CD4-positive, alpha-beta memory T cell (primary cell): ENCODE measurements at places on chromosomes 3 and 15.

DNA sequence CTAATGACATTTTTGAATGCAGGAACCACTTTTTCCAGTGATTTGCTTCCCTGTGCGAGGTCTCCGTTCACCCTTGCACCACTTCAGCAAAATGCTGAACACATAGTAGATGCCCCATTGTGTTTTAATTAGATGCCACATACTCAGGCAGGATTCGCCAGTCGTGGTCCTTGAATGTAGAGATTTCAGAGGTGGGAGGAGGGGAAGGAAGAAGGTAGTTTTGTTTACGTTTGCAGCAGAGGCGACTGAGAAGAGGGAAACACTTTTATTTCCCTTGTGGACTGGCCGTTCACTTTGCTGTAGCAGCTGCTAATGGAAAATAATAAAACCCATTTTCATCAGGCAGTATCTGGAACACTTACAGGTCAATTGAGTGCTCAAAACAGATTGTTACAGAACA is 262.8 kb upstream of the TBL1XR1 start:
- no peak overlapping the region for H3K27ac ChIP-seq
- H3K27me3 ChIP-seq: no peaks in the 10 kb centered on the region
- DNase-seq: no peak

GRCh38 chr3:102059145-102059943 is 210.0 kb downstream of the NFKBIZ start:
- no peak for DNase-seq
- H3K27ac ChIP-seq: no peak overlapping the region

DNA sequence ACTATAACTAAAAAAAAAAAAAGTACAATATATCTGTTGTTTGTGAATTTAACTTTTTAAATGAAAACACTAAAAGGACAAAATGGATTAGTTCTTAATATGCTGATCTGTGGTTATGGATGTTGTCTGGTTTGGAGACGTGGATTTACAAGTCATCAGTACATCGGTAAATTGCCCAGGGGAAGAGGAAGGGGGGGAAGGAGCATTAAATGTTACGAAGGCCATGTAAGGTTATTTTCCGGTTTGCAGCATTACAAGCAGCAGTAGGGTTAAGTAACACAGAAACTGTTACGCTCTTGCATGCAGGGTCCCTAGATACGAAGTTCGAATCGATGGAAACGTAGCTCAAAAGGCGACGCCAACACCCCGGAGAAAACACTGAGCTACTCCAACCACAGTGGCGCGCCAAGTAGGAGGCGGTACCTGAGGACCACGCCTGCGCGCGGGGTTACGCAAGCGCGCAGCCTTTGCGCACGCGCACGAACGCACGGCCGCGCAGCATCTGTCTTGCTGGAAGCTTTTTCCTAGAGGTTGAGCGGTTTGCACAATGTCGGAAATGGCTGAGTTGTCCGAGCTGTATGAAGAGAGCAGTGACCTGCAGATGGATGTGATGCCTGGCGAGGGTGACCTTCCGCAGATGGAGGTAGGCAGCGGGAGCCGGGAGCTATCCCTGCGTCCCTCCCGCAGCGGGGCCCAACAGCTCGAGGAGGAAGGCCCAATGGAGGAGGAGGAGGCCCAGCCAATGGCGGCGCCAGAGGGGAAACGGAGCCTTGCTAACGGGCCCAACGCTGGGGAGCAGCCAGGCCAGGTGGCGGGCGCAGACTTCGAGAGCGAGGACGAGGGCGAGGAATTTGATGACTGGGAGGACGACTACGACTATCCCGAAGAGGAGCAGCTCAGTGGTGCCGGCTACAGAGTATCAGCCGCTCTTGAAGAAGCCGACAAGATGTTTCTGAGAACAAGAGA is at the start of gene EID1:
EID1 (plus strand) TSS at position 505 of the 966 bp plus-strand sequence; CDS start at position 548, 43 bp downstream.
- no peaks in the 10 kb centered on the region for H3K36me3 ChIP-seq
- peak within 1 kb of the TSS; percentile 71 for H3K27ac ChIP-seq
- peak within 1 kb of the TSS; percentile 74 for H3K4me3 ChIP-seq

DNA sequence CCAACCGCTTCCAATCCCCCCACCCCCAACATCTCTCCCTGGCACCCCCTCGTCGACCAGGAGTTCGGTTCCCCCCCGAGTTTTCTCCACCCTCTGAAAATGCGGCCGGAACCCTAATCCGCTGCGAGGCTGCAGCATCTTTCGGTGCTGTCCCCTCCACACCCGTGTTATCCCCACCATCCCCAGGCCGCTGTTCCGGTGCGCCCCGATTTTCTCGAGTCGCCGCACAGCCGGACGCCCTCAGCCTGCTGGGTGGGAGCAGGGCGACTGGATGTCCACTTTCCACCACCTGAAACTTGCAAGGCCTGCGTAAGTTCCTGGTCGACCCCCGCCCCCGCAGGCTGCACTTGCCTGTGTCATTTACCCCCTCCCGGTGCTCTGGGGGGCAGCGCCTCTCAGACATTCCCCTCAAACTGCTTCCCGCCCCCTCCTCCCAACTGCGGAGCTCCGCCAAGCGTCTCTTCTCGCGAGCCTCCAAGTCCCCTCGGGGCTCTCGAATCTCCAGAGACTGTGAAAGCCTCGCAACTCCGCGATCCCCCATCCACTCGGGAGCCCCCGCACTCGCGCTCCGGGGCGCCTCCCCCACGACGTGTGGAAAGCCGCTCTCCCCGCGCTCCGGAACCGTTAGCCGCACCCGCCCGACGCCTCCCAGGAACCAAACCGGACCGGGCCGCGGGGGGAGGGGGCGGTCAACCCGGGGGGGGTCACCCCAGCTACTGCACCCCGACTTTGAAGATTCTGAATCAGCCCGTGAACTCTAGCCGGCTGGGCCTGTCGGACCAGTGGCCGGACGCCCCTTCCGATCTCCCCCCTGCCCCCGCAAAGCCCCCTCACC is 566 bp downstream of the ETV5 start:
- H3K27ac ChIP-seq: no peak overlapping the region
- H3K4me3 ChIP-seq: peak overlapping the region; percentile 43
- H3K36me3 ChIP-seq: no peaks in the 10 kb centered on the region
- peaks cover 53% of the 10 kb centered on the region for H3K27me3 ChIP-seq
- H3K4me1 ChIP-seq: peaks cover 35% of the 10 kb centered on the region

DNA sequence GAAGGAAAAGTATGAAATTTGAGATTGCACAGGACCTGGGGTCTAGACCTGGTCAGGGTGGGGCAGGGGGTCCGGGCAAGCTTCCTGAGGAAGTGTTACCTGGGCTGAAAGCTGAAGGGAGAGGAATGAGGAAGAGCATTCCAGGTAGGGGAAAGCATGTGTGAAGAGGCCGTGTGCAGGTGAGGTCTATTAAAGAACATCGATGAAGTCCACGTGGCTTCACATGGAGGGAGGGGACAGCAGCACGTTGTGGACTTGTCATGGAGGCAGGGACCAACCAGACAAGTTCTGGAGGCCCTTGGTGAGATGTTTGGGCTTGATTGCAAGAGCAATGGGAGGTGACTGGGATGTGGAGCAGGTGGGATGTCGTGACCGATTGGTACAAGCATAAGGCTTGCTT is 47.1 kb downstream of the IDH2 start:
- H3K4me1 ChIP-seq: peaks cover 18% of the 10 kb centered on the region
- no peak overlapping the region for H3K4me3 ChIP-seq
- H3K27ac ChIP-seq: no peak overlapping the region
- H3K36me3 ChIP-seq: no peaks in the 10 kb centered on the region

GRCh38 chr3:93961489-93961888 is 12.2 kb downstream of the PROS1 start:
- no peaks in the 10 kb centered on the region for H3K27me3 ChIP-seq
- H3K36me3 ChIP-seq: no peaks in the 10 kb centered on the region
- H3K4me1 ChIP-seq: no peaks in the 10 kb centered on the region

GRCh38 chr3:20608054-20608738 is 422.2 kb upstream of the SGO1 start:
- no peaks in the 10 kb centered on the region for H3K36me3 ChIP-seq
- no peak overlapping the region for H3K27ac ChIP-seq
- H3K4me1 ChIP-seq: no peaks in the 10 kb centered on the region
- DNase-seq: no peak

- no peak for DNase-seq
- no peak overlapping the region for H3K4me3 ChIP-seq
- H3K27me3 ChIP-seq: no peaks in the 10 kb centered on the region
- H3K27ac ChIP-seq: no peak overlapping the region
- H3K4me1 ChIP-seq: no peaks in the 10 kb centered on the region
- no peaks in the 10 kb centered on the region for H3K36me3 ChIP-seq
Observed at GRCh38 chr3:48215876-48216275, 7.4 kb upstream of the CAMP start.

GRCh38 chr3:27644941-27645340 is 77.2 kb downstream of the EOMES start:
- no peak overlapping the region for H3K4me3 ChIP-seq
- DNase-seq: no peak
- no peaks in the 10 kb centered on the region for H3K36me3 ChIP-seq
- H3K27ac ChIP-seq: no peak overlapping the region

GRCh38 chr3:83063446-83063845 is 1302.0 kb upstream of the GBE1 start:
- no peak overlapping the region for H3K4me3 ChIP-seq
- no peaks in the 10 kb centered on the region for H3K27me3 ChIP-seq
- H3K27ac ChIP-seq: no peak overlapping the region
- no peak for DNase-seq

DNA sequence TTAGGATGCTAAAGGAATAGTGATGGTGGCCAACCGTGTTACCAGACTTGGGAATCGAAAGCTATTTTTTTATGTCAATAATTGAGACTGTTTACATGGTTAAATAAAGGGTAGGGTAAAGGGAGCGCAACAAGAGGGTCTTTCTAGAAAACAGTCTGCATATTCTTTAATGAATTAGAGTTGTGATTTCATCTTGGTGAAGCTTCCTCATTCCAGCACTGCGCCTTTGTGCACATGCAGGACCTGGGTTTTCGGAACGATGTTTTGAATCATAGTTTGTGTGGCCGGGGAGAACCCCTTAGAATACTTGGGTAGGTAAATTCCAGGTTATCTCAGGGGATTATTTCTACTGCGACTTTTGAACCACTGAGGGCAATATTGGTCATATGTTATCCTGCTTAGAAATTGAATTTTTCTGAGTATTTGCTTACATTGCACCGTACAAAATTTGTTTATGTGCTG is 1.3 kb downstream of the PIK3CA start:
- H3K4me3 ChIP-seq: peak overlapping the region; percentile 85
- no peaks in the 10 kb centered on the region for H3K36me3 ChIP-seq
- peak overlapping the region; percentile 89 for H3K27ac ChIP-seq
- peaks cover 46% of the 10 kb centered on the region for H3K4me1 ChIP-seq
- no peaks in the 10 kb centered on the region for H3K27me3 ChIP-seq

DNA sequence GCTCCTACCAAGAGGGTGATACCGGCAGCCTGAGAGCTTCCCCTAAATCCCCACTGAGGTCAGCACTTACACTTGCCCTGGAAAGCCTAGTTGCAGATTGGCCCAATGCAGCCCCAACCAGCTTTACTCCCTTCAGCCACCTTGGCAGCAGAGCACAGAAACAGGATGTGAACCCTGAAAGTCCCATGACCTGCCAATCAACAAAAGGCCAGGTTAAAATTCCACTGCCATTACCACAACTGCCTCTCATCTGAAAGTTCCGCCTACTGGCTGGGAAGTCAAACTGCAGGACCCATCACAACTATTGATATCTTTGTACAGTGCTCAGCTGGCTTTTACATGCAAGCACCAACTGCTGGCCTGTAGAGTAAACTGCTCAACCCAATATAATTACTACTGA is 156.2 kb downstream of the ZMAT3 start:
- no peaks in the 10 kb centered on the region for H3K4me1 ChIP-seq
- DNase-seq: no peak
- no peak overlapping the region for H3K4me3 ChIP-seq
- H3K27me3 ChIP-seq: no peaks in the 10 kb centered on the region
- H3K27ac ChIP-seq: no peak overlapping the region

- no peak overlapping the region for H3K4me3 ChIP-seq
- H3K27ac ChIP-seq: no peak overlapping the region
- DNase-seq: no peak
- no peaks in the 10 kb centered on the region for H3K36me3 ChIP-seq
Observed at GRCh38 chr3:61980041-61980440, 393.3 kb downstream of the FEZF2 start.

- no peaks in the 10 kb centered on the region for H3K4me1 ChIP-seq
- no peaks in the 10 kb centered on the region for H3K27me3 ChIP-seq
- H3K36me3 ChIP-seq: no peaks in the 10 kb centered on the region
Observed at GRCh38 chr3:79167651-79168416, 600.0 kb downstream of the ROBO1 start.

GRCh38 chr3:115084686-115085085 is 62.4 kb downstream of the ZBTB20 start:
- no peak overlapping the region for H3K27ac ChIP-seq
- no peaks in the 10 kb centered on the region for H3K36me3 ChIP-seq
- no peaks in the 10 kb centered on the region for H3K4me1 ChIP-seq
- H3K27me3 ChIP-seq: no peaks in the 10 kb centered on the region
- DNase-seq: no peak
- no peak overlapping the region for H3K4me3 ChIP-seq

DNA sequence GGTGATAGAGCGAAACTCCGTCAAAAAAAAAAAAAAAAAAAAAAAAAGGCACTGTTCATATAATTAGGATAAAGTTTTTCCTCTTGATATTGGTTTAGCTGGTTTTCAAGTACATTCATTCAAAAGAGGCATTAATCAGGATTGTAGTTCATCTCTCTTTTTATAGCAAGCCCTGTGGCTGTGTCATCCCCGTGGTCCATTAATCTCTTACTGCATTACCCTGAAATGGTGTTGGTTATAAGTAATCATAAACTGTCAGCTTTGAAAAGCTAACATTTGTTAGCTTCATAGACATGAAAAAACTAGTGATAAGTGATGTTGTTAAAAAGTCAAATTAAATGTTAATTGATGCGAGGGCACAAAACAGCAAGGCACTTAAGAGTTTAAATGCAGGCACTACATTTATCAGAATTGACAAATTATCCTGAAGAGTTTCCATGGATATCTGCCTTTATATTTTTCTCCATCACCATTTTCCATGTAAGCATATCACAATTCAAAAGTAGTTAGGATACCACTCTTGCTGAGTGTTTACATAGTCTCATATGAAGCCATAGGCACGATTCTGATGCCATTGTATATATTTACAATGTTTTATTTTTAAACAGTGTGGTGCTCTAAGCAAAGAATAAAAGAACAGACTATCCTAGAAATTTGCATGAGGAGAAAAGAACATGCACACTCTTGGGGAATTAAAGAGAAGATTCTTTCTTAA is 193.1 kb downstream of the OTOL1 start:
- no peaks in the 10 kb centered on the region for H3K36me3 ChIP-seq
- DNase-seq: no peak
- H3K27ac ChIP-seq: no peak overlapping the region

DNA sequence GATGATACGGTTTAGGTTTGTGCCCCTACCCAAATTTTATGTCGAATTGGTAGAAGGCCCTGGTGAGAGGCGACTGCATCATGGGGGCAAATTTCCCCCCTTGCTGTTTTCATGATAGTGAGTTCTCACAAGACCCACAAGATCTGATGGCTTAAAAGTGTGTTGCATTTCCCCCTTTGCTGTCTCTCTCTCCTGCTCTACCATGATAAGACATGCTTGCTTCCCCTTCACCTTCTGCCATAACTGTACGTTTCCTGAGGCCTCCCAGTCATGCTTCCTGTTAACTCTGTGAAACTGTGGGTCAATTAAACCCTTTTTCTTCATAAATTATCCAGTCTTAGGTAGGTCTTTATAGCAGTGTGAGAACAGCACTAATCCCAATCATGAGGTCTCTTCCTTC is 381.2 kb downstream of the RSL24D1 start:
- H3K4me1 ChIP-seq: no peaks in the 10 kb centered on the region
- H3K36me3 ChIP-seq: no peaks in the 10 kb centered on the region
- no peaks in the 10 kb centered on the region for H3K27me3 ChIP-seq
- H3K27ac ChIP-seq: no peak overlapping the region
- H3K4me3 ChIP-seq: no peak overlapping the region
